ENCODE measurements at places on chromosomes 2 and 18. TPM values are rescaled to one million over a fixed set of nuclear protein-coding genes. Genes with fewer than 3 reads are reported as not detected.

Gene DNAJC10
- polyA plus RNA-seq, result 39.7 TPM

Gene CDK15
- polyA plus RNA-seq, result not detected

Gene L3MBTL4
- polyA plus RNA-seq, result not detected

Gene C2orf15
- polyA plus RNA-seq, result 6.1 TPM

Gene MERTK
- polyA plus RNA-seq, result not detected

Gene STAT4
- polyA plus RNA-seq, result 75.8 TPM

Gene BCL2L11
- polyA plus RNA-seq, result 10.4 TPM

Gene KCNE4
- not detected for polyA plus RNA-seq

Gene SLC9A2
- polyA plus RNA-seq, result not detected

Gene LIMS4
- 0.82 TPM for polyA plus RNA-seq

Gene ASB18
- not detected for polyA plus RNA-seq

Gene RESP18
- polyA plus RNA-seq, result not detected

Gene RNF125
- polyA plus RNA-seq, result 49.1 TPM

Gene EXOC6B
- 3.3 TPM for polyA plus RNA-seq

Gene IL1RL1
- polyA plus RNA-seq, result not detected

Gene SPHKAP
- polyA plus RNA-seq, result not detected

Gene WNT6
- polyA plus RNA-seq, result not detected

Gene PFN4
- polyA plus RNA-seq, result not detected

Gene CCL20
- polyA plus RNA-seq, result not detected

All from naive thymus-derived CD8-positive, alpha-beta T cell (primary cell).